ENCODE measurements at places on chromosomes 1 and 21.
A peak's percentile ranks its signal among the peaks of the same experiment; 100 is the strongest.

DNA sequence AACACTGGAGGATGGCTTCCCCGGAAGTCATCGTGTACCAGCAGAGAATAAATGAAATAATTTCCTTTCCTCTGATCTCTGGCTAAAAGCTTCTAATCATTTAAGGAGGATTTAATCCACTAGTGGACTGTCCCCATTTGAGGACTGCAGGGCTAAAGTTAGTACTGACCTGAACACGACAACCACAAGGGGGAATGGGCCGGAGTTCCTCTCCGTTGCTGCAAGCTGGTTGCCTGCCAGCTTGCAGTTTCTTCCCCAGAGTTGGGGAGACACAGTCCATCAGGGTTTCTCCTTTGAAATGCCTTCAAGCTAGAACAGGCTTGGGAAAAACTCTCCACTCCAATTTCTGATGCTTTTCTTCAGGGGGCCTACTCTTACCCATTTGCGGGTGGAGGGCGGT lies 35.5 kb upstream of the NPL start:
- no peak for DNase-seq

GRCh38 chr1:25033828-25034705 lies 104.0 kb upstream of the RUNX3 start:
- DNase-seq = peak; percentile 63

DNA sequence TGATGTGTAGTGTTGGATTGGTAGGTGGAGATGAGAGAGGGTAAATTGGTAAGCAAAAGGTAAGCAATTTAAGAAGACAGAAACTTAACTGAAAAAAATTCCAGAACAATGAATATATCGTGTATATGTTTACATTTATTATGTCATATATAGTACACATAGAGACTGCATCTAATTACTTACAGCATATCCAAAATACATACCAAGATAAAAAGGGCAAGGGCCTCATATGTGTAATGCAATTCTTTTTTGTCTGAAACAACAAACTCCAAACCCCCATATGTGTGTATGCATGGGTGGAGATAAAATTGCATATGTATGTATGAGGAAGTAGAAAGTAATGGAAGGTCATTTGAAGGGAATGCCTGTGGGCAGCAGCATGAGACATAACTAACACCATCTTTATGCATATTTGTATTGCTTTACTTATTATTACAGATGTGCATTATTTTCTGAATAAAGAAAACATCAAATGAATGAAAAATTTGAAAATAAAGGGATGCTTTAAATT lies 4.3 kb downstream of the KRTAP20-3 start:
- DNase-seq = no peak

GRCh38 chr1:37513795-37514349 lies 694 bp downstream of the MEAF6 start:
- peak; percentile 11 for DNase-seq

DNA sequence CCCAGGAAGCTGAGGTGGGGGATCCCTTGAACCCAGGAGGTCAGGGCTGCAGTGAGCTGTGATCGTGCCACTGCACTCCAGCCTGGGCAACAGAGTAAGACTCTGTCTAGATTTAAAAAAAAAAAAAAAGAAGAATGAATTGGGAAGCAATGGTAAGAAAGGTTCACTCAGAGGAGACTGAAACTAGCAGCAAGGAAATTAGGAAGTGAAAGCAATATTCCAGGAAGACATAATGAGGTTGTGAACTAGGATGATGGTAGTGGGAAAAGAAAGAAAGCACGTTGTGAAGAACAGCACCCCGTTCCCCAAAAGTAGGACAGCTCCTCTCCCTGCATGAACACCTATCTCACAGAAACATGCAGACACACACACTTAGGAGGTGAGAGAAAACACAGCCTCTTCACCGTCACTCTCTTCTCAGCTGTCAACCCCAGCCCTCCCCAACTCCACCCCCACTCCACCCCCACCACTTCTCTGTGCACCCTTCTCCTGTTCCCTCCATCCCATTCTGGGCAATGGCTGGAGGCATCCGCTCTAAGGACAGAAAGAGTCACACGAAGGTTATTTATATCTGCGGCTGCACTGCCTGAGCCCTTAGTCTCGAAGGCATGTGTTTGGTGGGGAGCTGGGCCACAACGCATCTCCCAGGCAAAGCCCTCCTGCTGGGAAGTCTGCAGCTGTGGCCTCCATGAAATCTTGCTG lies 101.8 kb upstream of the LPGAT1 start:
- DNase-seq = peak; percentile 55

DNA sequence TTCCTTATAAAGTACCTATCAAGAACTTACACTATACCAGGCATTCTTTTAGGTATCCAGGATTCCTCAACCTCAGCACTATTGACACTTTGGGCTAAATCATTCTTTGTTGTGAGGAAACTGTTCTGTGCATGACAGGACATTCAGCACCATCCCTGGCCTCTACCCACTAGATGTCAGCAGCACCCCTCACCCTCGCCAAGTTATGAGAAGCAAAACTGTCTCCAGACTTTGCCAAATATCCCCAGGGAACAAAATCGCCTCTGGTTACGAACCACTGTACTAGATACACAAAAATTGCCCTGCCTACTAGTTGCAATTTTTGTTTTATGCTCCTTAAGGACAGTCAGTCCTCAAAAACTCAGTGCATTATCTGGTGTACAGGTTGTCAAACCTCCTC lies 35.7 kb downstream of the PALMD start:
- DNase-seq = no peak

DNA sequence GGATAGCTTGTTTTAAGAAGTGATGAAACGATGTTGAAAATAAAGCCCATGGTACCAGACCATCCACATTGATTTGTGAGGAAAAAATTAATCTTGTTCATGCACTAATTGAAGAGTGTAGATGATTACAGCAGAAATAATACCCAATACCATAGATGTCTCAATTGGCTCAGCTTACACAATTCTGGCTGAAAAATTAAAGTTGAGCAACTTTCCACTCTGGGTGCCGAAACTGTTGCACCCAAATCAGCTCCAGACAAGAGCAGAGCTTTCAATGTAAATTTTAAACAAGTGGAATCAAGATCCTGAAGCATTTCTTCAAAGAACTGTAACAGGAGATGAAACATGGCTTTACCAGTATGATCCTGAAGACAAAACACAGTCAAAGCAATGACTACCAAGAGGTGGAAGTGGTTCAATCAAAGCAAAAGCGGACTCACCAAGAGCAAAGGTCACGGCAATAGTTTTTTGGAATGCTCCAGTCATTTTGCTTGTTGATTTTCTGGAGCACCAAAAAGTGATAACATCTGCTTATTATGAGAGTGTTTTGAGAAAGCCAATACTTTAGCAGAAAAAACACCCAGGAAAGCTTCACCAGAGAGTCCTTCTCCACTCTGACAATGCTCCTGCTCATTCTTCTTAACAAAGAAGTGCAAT lies 16.1 kb upstream of the KCNA3 start:
- DNase-seq = no peak

- DNase-seq = no peak
Measured at GRCh38 chr1:240559781-240560180, 52.2 kb downstream of the GREM2 start.

GRCh38 chr1:12543740-12544154 lies 74.3 kb downstream of the DHRS3 start:
- no peak for DNase-seq

- DNase-seq = no peak
Measured at GRCh38 chr1:91545506-91546300, 45.1 kb downstream of the CDC7 start.

DNA sequence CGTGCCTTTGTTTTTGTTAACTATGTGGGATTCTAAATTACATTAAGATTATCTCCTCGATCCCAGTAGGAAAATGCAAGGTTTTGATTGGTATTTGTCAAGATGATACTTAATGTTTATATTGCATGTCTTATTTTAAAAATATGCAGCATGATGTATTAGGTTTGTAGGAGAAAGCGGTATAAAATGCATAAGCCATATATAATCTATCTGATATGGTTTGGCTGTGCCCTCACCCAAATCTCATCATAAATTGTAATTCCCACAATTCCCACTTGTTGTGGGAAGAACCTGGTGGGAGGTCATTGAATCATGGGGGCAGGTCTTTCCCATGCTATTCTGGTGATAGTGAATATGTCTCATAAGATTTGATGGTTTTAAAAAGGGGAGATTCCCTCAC lies 198.1 kb upstream of the NCAM2 start:
- no peak for DNase-seq

DNA sequence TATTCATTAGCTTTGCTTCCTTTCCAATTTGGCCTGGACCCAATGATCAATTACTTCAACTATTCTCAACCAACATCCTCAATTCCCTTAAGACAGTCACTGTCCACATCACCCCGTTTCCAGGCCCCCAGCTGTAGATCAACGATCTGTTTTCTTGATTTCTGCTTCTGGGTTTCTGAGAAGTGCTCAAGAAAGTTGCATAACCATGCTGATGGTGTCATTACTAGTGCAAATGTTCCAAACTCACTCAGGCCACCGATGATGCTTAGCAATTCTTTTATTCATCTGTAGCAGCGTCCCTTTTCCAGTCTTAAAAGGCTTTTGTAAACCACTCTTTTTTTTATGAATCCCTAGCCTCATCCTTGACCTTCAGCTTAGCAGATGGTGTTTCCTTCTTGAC lies 155.8 kb upstream of the PTGFR start:
- peak; percentile 33 for DNase-seq

- no peak for DNase-seq
Measured at GRCh38 chr1:96116731-96117130, 604.9 kb upstream of the PTBP2 start.

- DNase-seq = no peak
Measured at GRCh38 chr1:160975026-160975425, 20.4 kb upstream of the ITLN2 start.

GRCh38 chr1:38507563-38507962 lies 352.0 kb downstream of the RRAGC start:
- no peak for DNase-seq

GRCh38 chr1:201264554-201264953 lies 18.8 kb upstream of the PKP1 start:
- no peak for DNase-seq

DNA sequence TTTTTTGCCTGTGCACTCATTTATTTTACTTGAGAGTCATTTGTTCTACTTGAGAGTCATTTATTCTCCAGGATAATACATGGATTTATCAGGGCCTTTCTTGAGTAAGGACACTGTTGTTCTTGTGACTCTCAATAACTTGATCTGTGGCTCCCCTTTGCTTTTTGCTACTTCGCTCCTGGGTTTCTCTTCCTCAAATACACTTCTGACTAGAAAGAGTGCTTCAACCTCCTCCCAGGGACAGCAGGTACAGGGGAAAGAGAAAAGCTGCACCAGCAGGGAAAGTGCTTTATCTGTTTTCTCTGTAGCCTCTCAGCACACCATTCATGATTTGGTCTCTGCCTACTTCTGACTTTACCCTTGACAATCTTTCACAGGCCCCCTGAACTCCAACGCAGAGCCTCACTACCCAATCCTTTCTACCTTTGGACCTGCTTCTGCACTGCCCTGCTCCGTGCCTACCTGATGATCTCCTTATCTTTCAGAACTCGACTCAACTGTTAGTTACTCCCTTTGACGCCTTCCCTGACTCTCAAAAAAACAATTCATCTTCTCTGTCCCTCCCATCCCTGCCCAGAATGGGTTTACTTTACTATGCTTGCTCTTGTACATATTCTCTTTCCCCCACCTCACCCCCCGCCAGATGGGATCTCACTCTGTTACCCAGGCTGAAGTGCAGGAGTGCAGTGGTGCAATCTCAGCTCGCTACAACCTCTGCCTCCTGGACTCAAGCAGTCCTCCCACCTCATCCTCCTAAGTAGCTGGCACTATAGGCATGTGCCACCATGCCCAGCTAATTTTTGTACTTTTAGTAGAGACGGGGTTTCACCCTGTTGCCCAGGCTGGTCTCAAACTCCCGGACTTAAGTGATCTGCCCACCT lies 15.6 kb upstream of the PIGM start:
- DNase-seq = no peak

GRCh38 chr1:111127923-111128643 lies 11.8 kb downstream of the DRAM2 start:
- peak; percentile 68 for DNase-seq

DNA sequence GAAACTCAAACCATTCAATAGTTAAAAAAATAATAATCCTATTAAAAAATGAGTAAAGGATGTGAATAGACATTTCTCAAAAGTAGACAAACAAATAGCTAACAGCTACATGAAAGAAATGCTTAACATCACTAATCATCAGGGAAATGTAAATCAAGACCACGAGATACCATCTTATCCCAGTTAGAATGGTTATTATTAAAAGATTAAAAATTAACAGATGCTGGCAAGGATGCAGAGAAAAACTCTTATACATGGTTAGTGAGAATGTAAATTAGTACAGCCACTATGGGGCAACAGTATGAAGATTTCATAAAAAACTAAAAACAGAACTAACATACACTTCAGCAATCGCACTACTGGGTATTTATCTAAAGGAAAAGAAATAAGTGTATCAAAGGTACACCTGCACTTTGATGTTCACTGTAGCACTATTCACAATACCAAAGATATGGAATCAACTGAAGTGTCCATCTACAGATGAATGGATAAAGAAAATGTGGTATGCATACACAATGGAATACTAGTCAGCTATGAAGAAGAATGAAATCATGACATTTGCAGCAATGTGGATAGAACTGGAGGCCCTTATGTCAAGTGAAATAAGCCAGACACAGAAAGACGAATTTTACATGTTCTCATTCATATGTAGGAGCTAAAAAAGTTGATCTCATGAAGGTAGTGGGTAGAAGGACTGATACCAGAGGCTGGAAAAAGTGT lies 117.9 kb downstream of the ACBD6 start:
- no peak for DNase-seq

DNA sequence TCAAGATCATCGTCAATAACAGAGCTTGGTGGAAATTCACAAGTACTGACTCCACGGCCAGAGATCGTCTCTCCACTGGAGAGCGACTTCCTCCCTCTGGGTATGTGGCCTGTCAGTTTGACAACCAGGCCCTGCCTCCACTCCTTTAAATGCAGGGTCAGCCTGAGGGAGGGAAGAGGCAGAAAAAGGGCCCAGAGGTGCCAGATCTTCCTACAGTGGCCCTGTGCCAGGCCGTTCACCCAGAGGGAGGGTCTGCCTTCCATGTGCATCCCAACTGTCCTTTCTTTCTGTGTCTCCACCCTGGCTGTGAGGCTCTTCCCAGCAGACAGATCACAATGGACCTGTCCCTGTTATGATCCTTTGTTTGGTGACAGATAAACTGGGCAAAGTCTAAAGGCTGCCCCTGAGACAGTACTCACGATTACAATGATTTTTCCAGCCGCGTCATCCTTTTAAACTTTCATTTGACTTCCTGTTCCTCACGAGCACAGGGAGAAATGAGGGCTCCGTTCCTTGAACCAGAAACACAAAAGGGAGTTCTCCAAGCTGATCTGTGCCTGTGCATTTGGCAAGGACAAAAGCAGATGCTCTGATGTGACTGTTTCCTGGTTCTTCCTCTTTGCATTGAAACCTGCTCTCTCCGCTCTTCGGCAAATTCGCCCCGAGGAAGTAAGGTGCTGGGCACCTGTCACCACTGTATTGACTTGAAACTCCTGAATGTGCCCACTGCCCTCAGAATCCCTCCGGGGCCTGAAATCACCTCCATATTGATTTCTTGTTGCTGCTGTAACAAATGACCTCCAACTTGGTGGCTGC lies 126.7 kb downstream of the PGBD5 start:
- DNase-seq = peak; percentile 20

DNA sequence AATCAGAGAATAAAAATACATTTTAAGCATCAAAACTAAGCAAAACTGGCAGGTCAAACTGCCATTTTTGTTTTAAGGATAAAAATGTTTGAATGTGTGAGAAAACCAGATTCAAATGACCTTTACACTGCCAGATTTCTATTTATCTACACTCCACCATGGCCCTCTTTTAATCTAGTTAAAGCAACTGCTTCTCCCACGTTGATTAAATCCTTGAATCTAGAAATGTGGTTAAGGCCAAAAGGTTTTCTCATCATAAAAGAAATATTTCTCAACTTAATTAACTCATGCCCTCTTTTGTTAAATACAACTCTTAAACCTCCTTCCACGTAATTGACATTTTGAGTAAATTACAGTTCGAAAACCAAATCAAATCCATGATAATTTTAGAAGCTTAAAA lies 15.0 kb downstream of the EGLN1 start:
- no peak for DNase-seq

All from muscle of leg (tissue), 16 donors.